ENCODE measurements at places on chromosomes 7 and 10. TPM values are rescaled to one million over a fixed set of nuclear protein-coding genes. Genes with fewer than 3 reads are reported as not detected.

GRCh38 chr7:158228986-158229385, 358.6 kb downstream of the PTPRN2 start:
- DNase-seq, result no peak

GRCh38 chr10:110553905-110554304, 13.6 kb upstream of the SMC3 start:
- DNase-seq, result no peak

- DNase-seq, result no peak
These were observed 50.4 kb downstream of the RGS10 start for GRCh38 chr10:119491966-119492757.

CYP2C19 gene
- 0.76 TPM for total RNA-seq

DNA sequence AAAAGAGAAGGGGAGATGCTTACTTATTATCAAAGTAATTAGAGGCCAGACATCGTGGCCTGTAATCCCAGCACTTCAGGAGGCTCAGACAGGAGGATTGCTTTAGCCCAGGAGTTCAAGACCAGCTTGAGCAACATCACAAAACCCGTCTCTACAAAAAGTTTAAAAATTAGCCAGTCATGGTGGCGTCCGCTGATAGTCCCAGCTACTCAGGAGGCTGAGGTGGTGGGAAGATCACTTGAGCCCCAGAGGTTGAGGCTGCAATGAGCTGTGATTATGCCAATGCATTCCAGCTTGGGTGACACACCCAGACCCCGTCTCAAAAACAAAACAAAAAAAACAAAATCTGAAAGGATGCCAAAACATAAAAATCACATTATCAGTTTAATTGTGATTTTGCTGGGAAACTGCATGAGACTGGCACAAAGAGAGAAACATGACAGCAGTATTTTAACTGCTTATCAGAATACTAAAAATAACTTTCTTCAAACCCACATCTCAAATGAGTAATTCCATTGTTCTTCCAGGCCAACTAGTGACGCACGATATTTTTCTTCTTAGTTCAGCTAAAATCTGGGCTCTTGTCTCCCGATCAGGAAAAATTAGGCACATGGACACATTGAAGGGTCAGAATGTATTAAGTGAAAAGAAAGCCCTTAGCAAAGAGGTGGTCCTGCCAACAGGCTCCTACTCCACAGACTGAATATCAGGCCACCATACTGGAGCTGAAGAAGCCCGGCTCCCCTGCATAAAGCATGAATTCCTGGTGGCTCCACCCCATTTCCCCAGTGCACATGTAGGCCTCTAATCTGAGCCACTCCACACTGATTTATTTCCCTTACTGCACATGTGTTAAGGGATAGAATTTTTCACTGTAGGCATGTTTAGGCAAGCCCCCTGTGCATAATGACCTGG, 9.6 kb upstream of the CCM2 start:
- DNase-seq, result no peak

DNA sequence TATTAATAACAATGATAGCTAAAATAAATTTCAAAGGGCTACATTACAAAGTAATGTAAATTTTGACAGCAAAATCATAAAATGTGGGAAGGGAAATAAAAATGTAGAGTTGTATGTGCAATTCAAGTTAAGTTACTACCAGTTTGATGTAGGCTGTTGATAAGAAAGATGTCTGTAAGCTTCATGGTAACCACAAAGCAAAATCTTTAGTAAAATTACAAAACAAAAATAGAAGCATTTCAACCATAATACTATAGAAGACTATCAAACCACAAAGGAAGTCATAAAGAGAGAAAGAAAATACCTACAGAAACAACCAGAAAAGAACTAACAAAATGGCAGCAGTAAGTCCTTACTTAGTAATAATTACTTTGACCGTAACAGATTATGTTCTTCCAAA, 99.1 kb downstream of the C7orf25 start:
- DNase-seq, result no peak

GRCh38 chr7:79590916-79591623, 137.6 kb upstream of the MAGI2 start:
- DNase-seq, result no peak

CALML3 gene
- total RNA-seq, result 0.09 TPM

- DNase-seq, result no peak
These were observed 220.6 kb downstream of the FAM107B start for GRCh38 chr10:14554091-14554490.

TRRAP gene
- total RNA-seq, result 31.9 TPM

GRCh38 chr10:103463499-103463898, 4.8 kb upstream of the CALHM1 start:
- DNase-seq, result no peak

GRCh38 chr7:39132306-39132705, 154.6 kb downstream of the POU6F2 start:
- DNase-seq, result no peak
